Gastrocnemius medialis (tissue), 4 donors: ENCODE measurements at places on chromosomes 16 and 17.

GRCh38 chr17:71482625-71483024, 638.2 kb upstream of the SOX9 start:
- DNase-seq: no peak

- peak; percentile 39 for DNase-seq
Observed at GRCh38 chr17:81396722-81397313, 1.6 kb downstream of the BAHCC1 start.

GRCh38 chr16:73321853-73322252, 273.9 kb upstream of the ZFHX3 start:
- DNase-seq: no peak

DNA sequence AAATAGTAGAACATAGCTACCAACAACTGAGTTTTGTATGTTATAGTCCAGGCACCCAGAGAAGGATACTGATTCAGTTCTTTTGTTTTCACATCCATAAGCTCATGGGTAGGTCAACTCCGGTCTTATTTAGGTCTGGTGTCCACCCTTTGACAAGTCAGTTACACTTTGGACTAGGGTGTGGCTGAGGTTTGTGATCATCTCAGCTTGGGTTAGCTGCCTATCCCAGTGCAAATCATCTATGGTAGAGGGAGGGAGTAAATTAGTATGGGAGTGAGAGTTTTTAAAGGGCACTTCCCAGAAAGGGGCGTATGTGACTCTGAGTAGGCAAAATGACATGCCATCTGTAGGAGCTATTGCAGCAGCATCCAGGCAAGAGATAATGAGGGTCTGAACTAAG, 66.1 kb downstream of the TANC2 start:
- no peak for DNase-seq

GRCh38 chr17:13765701-13766100, 164.0 kb upstream of the HS3ST3A1 start:
- DNase-seq: no peak

DNA sequence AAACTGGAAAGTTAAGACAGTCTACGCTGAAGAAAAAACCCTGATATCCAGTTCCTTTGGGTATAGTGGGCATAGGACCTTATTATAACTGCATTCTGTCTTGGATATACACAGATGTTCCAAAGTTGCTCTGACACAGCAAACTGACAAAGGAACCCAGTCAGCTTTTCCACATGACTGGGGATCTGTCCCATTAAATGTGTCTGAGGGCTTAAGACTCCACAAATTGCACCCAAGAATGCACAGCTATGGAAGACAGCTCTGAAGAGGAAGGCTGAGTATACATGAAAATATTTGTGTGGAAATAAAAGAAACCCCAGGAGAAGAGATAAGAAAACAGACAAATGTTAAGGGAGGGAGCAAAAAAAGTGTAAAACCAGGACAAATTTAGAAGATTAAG, 114.1 kb downstream of the SPAG9 start:
- DNase-seq: no peak

DNA sequence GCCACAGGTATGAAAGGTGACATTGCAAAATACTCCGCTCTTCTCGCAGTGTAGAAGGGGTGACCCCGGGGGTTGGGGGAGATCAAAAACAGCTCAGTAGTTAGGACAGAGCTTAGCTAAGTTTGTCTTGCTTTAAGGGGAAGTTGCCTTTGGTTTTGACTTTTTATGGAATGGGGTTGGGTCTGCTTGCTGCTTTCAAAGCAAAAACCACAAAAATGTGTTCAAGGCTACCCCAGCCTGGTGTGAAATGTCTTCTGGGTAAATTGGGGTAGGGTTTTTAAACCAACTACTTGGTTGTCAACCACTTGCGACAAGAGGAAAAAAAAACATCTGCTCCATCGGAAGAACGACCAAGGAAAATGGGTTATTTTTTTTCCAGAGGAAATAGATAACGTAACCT, 6.2 kb downstream of the FUS start:
- no peak for DNase-seq

DNA sequence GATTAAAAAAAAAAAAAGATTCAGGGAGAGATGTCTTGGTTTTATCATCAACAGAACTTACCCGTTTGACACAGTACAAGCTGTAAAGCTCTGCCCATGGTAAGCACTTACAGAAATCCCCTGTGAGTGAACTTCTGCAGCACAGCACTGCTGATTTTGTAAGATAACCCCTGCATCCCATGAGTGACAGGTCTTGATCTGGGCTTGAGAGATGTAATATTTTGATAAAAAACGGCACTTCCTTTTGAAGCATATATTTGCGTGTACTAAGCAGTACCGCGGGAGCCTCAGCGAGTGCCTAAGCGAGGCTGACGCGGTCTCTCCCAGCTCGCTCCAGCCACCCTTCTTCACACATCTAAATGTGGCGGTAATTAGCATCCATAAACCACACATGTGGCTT, 50.5 kb downstream of the IKZF3 start:
- DNase-seq: no peak

- no peak for DNase-seq
Observed at GRCh38 chr17:82449883-82450356, 632 bp downstream of the CYBC1 start.
